Right lobe of liver (tissue), 6 donors: ENCODE measurements at places on chromosomes 1 and 21. TPM values are rescaled to one million over a fixed set of nuclear protein-coding genes. Genes with fewer than 3 reads are reported as not detected.

DNA sequence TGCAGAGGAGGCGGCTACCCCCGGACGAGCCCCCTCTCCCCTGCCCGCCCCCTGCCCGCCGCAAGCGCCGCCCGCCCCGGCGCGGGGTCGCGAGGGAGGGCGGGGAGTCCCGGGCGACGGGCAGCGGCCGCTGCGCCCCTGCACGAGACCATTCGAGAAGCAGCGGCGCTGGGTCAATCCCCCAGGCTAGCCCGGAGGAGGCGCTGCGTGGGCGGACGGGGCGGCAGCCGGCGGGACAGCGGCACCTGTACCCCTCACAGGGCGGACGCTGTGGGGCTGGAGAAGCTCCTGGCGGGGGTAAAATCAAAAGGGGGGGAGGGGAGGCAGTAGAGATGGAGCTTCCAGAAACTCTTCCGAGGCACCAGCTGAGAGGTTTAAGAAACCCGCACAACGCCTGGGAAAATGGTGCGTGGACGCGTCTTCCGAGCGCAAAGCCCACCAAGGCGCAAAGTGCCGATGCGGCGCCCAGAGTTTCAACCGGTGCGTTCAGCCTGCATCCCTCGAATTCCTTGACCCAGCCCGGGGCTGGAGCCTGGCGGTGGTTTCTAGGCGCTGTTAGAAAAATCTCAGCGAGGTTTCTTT lies at the start of gene PLPPR5:
PLPPR5 (minus strand) TSS at position 1 of the 582 bp plus-strand sequence. CDS start 190 bp downstream, outside the sequence.
- no peak for DNase-seq

GRCh38 chr21:20730441-20730840 lies 267.8 kb upstream of the NCAM2 start:
- DNase-seq, result no peak

DNA sequence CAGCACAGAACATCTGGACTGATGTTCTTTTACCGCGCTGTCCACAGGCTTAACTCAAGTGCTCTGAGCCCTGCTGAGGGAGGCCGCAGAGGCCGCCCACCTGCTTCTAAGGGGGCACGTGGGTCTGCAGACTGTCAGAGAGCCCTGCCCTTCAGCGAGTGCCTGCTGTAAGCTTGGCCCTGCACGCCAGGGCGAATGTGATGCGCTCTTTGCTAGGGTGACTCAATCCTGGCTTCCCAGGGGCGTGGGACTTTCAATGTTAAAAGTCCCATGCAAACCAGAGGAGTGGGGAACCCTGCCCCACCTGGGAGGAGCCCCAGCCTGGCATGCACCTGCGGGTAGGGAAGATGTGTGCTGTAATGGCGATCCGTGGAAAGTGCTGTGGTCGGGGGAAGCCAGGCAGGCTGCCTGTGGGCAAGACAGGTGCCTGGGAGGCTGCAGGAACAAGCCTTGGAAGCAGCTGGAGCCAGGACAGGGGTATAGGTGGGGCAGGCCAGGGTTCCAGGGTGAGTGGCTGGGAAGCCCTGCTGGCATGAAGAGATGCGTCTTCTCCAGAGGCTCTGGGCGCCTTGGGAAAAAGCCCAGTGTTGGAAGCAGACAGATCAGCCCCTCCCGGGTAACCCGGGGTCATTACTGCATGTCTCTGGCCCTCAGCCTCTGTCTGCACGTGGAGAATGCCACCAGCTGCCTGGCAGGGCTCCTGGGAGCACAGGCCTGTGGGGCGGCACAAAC lies 594 bp upstream of the PANK4 start:
- DNase-seq, result peak; percentile 92

DNA sequence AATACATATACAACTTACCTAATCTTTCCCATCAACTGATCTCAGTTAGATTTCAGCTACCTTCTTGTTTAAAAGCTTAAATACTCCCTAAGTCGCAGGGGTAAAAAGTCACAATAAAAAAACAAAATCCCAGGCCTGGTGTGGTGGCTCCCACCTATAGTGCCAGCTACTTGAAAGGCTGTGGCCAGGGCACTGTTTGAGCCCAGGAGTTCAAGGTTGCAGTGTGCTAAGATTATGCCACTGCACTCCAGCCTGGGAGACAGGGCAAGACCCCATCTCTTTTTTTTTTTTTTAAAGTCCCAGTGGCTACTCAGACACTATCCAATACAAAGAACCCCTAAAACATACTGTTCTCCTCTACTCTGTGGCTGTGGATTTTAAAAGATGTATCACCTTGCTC lies 228.3 kb downstream of the DENND1B start:
- DNase-seq, result no peak

DNA sequence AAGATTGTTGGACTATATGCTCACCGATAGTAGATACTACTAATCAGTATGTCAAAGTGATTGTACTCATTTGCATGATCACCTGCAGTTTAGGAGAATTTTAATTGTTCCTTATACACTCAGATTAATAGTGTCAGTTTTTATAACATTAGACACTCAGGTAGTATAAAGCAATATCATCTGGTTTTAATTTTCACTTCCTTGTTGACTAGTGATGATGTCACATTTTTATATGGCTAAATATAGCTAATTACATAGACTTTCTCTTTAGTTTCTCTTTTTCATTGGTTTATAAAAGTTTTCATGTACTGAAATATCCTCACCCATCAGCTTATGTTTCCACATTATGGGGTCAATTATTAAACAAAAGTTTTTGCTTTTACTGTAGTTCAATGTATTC lies 1332.4 kb upstream of the ADGRL2 start:
- no peak for DNase-seq

DNA sequence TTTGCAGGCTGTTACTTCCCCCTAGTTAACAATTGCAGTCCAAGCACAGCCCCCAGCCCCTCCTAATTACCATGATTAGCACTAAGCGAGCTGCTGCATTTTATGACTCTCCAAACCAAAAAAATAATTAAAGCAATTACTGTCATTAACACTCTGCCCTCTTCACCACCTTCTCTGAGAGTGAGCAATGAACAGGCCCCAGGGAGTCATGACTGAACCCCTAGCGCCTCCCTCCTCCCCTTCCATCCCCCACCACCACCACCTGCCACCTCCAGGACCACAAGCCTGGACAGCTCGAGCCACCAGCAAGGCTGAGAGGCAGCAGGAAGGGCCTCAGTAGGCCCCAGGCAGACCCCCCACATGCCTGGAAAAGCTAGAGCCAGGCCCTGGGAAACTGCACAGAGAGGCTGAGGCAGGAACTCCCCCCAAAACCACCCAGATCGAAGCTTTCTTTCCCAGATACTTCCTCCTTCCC lies 35.5 kb upstream of the ZC3H12A start:
- DNase-seq, result no peak

- no peak for DNase-seq
These were observed 159.2 kb downstream of the CAMTA1 start for GRCh38 chr1:6944434-6944833.

DNA sequence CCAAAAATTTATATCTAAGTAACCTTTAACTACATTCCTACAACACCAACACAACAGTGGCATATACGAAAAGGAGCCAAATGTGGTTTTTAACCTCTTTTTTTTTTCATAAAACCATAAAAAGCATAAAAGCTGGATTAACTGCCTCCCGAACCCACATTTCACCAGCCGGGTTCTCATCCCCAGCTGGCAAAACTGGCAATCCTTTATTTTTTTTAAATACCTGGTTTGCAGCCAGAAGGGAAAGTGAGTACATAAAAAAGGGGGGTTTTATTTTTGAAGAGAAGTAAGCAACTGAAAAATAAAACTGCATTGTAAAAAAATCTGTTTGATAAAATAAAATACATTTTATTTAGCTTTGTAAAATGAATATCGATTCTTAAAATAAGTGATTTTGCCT lies 295.4 kb downstream of the AKT3 start:
- no peak for DNase-seq

DNA sequence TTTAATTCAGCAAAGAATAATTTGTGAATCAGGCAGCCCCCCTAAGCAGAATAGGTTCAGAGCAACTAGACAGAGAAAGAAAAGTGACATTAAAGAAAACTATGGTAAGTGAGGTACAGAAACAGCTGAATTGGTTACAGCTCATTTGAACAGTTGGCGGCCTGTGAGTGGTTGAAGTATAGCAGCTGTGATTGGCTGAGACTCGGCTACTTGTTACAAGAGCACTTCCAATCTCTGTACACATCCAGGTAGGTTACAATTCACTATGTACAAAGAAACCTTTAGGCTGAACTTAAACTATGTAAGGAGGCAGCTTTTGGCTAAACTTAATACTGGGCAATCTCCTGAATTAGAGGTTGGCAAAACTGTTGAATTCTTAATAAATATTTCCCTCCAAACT lies 171.1 kb upstream of the LHX8 start:
- DNase-seq, result no peak

DNA sequence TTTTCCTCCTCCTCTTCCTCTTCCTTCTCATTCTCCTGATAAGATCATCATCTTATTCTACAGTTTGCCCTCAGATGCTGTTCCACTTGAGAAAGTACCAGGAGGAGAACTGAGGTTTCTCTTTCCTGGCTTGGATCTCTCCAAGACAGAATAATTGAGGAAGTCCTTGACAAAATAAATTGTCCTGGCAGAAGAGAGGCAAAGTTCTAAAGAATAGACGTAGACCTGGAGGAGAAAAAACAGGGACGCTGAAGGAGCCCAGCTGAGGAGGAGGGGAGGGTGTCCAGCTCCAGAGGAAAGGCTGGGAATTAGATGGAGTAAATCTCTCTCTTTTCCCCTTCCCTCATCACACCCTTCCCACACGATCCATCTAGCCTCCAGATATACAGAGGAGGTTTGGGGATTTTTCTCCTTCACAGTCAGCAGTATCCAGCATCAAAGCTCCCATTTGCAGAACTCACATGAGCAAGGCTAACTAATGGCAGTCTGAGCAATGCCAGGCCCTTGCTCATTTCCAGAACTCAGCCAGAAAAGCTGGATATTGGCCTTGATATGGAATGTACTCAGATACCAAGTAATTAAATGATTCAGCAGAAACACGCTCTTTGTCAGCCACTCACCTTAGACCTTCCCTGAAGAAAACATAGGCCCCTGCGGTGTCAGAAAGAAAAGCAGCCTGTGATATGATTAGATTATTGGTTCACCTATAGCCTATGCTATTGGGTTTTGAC lies 5.1 kb upstream of the GNG12 start:
- DNase-seq, result no peak

GRCh38 chr1:114062477-114063099 lies 83.3 kb downstream of the OLFML3 start:
- no peak for DNase-seq

DNA sequence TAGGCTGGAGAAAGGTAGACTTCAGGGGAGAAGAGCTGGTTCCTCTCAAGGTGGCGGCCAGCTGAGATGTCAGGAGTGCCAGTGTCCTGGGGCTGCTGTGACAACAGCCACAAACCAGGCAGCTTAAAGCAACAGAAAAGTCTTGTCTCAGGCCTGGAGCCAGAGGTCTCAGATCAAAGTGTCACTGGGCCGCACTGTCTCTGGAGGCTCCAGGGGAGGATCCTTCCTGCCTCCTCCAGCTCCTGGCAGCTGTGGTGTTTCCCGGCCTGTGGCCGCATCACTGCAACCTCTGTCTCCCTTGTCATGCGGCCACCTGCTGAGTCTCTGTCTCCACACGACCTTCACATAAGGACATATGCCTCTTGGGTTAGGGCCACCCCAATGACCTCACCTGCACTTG lies 24.4 kb upstream of the TSPEAR start:
- no peak for DNase-seq

GRCh38 chr21:17598437-17598836 lies 14.3 kb downstream of the BTG3 start:
- DNase-seq, result no peak

- DNase-seq, result peak; percentile 65
These were observed 45.9 kb upstream of the PUM1 start for GRCh38 chr1:31111290-31111951.

KIF17 gene
- total RNA-seq, result 1.2 TPM

BARHL2 gene
- total RNA-seq, result not detected

AKR7A3 gene
- total RNA-seq, result 164 TPM
